ENCODE measurements at places on chromosomes 6 and 20.

- DNase-seq = no peak
Observed at GRCh38 chr20:18801516-18801915, 12.1 kb upstream of the SCP2D1 start.

GRCh38 chr6:3987053-3987452 is 91.9 kb downstream of the FAM217A start:
- no peak for DNase-seq

GRCh38 chr6:52749556-52750152 is 13.6 kb downstream of the GSTA2 start:
- DNase-seq = no peak

GRCh38 chr6:133184798-133185372 is 56.3 kb upstream of the EYA4 start:
- no peak for DNase-seq

Data from stimulated activated naive CD8-positive, alpha-beta T cell treated with anti-CD3 and anti-CD28 coated beads, Interleukin-15, Interleukin-2, amounts not matched to agents 100 U/mL and 50 U/mL, for 24 hours (primary cell).